ENCODE measurements at places on chromosomes 6 and 20.

DNA sequence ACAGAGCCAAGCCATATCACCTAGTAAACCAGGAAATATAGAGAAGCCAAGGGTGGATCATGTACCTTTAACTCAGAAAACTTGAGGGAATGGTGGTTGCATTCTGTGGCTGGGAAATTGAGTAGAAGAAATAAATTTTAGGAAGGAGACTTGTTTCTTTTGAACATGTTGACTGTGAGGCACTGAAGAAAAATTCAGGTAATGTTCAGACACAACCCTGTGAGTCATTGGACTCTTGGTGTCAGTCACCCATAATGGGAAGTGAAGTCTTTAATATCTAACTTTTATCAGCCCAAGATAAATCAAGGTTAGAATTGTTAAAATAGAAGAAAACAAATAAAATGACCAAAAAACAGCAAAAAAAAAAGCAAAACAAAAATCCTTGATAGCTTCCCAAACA, 98.8 kb upstream of the GRIK2 start:
- DNase-seq: no peak

- DNase-seq: no peak
These were observed 52.8 kb upstream of the BMP6 start for GRCh38 chr6:7673063-7673536.

DNA sequence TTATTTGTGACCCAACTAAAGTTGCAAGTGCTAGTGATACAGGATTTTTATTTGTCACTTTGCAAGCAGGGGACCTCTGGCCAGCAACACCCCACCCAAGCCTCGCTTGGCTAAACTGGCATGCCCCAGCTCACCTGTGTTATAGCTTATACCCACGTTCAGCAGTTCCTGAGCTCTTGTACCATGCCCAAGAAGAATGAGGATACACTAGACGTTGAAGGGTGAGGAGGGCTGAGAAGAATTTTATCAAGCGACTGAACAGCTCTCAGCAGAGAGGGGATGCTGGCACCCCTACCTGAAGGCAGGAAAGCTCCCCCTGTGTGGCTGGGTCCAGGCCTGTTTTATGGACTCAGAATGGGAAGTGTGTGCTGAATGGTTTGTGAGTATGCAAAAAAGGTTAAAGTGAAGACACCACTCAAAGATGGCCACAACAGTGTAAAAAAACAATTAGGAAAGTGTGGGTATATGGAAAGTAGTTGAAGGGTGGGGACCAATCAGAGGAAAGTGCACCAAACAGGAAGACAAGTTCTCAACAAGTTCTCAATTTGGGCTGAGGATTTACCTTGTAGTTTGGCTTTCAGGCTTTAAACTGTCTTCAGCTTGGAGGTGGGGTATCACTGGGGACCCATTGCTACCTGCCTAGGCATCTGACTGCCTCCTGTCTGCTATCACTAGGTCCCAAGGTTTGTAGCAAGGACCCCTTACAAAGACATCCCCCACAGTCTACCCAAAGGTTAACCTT, 15.0 kb downstream of the BTN2A1 start:
- DNase-seq: no peak

- no peak for DNase-seq
These were observed 178.3 kb downstream of the THBS2 start for GRCh38 chr6:169075211-169075914.

GRCh38 chr6:107657755-107658461, 166.2 kb downstream of the SCML4 start:
- peak; percentile 64 for DNase-seq
